ENCODE measurements at places on chromosomes 2 and 18.

GRCh38 chr2:120209427-120210269, 13.6 kb downstream of the TMEM185B start:
- no peak for DNase-seq

DNA sequence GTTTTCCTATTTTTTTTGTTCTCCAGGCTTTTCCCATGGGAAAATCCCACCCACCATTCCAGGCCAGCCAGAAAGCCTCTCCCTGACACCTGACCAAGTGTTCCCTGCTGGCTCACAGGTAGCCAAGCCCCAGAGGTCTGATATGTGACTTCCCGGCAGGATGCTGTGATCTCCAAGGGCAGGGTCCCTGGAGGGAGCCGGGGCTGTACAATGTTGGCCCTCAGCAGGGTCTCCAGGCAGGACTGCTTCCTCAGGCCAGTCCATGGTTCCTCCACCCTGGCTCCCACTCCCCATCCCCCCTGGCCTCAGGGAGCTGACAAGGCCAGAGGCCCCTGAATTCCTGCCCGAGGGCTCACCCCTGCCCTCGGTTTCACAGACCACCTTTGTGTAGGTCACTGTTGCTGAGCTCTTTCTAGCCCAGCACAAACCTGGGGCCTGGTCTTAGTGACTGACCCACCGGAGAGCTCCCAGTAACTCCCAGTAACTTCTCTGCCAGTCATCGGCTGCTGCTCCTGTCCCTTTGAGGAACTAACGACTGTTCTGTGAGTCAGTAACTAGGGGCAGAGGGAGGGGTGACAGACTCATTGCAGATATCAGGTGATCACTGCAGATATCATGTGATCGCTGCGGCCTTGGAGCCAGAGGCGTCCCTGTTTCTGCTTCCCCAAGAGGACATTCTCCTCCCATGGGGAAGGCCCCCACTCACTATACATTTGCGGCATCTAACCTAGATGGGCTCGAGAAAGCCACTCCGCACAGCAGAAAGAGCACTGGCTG, 38.7 kb downstream of the SDC1 start:
- DNase-seq: no peak

DNA sequence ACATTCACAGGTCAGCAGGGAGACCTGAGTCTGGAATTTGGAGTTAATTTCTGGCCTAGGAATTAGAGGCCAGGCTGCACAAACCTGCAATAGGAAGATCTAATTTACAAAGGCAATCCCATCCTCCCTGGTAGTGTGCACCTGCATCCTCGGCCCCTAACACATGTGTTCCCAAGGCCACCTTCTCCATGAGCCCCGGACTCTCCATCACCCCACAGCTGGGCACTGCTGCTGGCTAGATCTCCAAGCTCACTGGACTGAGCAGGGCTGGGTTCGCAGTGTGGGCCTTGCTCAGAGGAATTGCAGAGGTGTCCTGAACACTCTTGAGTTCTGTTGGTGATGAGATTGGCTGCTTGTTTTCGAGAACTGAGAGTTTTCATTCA, 162.6 kb upstream of the TWIST2 start:
- no peak for DNase-seq

DNA sequence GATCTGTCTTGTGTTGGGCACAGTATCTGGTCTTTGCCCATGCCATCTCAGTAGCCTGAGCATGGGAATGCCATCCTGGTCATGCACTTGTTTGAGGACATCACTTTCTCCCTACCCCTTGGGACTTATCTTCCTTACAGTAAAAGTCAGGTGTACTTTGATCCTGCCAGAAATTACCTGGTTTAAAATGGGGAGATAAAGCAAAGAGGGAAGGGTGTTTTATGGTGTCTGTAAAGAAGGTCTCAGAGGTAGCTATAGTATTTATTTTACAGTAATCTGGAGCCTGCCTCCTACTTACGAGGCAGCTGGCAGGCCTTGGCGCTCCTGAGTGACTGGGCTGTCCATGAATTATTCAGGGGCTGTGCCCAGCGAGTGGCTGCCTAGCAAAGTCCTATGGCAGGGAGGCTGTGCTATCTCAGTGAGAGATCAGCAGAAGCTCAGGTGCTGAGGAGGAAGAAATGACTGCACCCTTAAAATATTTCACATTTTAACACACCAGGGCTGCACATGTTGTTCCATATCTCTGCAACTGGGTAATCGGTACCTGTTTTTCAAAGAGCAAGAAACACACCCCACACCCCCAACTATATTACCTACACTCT, 93.9 kb downstream of the SPTBN1 start:
- DNase-seq: no peak

GRCh38 chr2:223010641-223011040, 41.3 kb upstream of the KCNE4 start:
- no peak for DNase-seq

DNA sequence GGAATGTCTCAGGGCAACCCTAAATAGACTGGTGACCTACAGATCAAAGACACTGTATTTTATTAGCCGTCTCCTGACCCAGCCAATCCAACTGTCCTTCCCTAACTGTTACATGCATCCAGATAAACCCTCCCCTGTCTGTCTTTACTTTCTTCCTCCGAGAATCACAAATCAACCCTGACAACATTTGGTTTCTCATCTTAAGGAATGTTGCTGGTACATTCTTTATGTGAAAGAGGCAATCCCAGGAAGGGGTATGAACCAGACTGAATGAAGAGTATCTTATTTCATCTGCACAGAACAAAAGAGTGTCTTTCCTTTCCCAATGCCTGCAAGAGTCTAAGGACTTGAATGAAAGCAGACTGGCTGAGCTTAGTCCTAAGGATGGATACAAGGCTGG, 113.9 kb upstream of the LTBP1 start:
- peak; percentile 6 for DNase-seq

DNA sequence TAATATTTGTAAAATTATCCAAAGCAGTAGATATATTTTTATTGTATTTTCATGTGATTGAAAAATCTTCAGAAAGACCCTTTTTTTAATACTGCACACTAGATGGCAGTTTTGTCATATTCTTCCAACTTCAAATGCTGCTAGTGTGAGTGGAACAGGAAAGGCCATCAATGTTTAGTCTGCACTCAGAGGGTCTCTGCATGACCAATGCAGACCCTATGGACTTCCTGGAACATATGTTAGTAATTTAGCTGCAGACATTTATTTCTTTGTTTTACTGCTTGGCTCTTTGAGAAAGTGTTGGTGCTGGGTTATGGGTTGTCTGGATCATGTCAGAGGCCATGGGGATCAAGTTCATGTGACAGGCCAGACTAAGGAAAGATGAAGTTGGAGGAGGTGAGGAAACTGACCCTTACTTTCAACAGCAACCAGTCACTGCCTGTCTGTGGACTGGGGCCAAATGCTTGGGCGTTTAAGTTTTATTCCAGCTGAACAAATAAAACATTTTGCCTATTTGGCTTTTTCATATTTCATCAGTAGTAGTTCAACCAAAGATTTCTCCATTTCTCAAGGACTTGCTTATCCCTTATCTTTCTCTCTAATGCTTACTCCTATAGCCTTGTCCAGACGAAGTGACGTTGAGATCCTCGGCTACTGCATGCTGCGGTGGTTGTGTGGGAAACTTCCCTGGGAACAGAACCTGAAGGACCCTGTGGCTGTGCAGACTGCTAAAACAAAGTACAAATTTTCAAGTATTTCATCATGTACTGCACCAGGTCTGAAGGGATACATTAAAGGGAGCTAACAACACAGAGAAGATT, 84.8 kb downstream of the VRK2 start:
- DNase-seq: no peak

- DNase-seq: no peak
These were observed 370.8 kb upstream of the NT5C1B start for GRCh38 chr2:18959952-18960717.

GRCh38 chr2:202765436-202765835, 106.1 kb downstream of the ICA1L start:
- DNase-seq: no peak

GRCh38 chr2:238710032-238710735, 137.7 kb upstream of the TWIST2 start:
- no peak for DNase-seq

DNA sequence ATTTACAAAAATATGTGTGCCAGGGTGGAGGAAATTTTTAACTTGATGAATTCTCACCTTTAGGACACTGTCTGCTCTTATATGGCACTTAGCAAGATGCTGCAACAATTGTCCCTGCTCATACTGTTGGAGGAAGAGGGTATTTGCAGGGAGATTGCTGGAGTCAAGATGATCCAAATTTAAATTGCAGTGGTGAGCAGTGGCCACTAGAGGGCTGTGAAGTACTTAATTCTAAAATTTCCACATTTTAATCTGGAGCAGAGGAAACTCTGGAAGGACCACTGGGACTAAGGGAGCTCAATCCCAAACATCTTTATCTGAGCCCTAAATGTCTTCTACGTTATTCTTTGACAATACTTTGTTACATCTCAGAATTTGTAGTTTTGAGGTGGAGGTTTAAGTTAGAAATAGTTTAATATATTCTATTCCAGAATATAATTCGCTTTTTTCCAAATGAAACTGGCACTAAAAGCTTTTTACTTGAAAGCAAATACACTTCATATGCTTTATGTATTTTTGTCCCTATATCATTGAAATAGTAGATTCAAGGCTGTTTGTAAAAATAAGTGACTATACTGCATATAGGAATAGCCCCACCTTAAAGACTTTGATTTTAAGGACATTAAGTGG, 33.0 kb upstream of the PTH2R start:
- peak; percentile 57 for DNase-seq

- DNase-seq: no peak
These were observed 37.2 kb upstream of the BIN1 start for GRCh38 chr2:127143841-127144782.

DNA sequence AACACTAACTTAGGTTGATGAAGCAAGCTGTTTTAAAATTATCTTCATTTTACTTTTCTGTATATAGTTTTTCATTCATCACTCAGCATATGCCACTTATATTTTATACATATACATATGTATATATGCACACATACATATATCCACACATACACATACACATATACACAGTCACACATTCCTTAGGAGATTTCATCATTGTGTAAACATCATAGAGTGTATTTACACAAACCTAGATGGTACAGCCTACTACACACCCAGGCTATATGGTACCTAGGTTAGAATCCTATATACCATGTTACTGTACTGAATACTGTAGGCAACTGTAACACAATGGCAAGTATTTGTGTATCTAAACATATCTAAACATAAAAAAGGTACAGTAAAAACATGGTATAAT, 295.5 kb upstream of the LYPD1 start:
- no peak for DNase-seq

GRCh38 chr2:73707636-73708035, 29.5 kb downstream of the TPRKB start:
- DNase-seq: no peak

GRCh38 chr18:11064727-11065460, 84.5 kb downstream of the PIEZO2 start:
- DNase-seq: no peak

GRCh38 chr2:227033471-227034148, 130.4 kb downstream of the COL4A4 start:
- peak; percentile 48 for DNase-seq

- peak; percentile 65 for DNase-seq
These were observed 204.8 kb downstream of the TFCP2L1 start for GRCh38 chr2:121080013-121080772.

DNA sequence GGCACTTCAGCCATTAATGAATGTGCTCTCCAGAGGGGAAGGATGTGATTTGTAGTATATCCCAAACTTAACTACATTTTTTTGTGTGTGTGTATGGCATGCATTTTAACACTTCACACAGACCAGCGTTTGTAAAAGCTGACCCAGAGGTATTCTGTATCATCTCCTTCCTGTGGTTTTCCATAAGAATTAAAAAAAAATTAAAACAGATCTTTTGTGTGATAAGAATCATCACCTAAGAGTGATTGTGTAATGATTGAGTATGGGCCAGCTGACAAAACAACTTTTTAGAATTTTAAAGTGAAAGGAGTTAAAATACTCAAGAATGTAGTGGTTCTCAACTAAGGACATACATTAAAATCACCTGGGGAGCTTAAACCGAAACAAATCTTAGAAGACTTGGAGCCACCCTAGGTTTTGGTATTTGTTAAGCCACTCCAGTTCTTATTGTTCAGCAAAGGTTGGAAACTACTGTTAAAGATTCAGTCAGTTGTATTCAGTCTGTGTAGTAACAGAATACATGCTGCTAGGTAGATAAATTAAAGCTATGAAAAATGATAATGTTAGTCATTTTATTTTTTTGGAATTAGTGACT, 120.1 kb downstream of the HAUS1 start:
- no peak for DNase-seq

DNA sequence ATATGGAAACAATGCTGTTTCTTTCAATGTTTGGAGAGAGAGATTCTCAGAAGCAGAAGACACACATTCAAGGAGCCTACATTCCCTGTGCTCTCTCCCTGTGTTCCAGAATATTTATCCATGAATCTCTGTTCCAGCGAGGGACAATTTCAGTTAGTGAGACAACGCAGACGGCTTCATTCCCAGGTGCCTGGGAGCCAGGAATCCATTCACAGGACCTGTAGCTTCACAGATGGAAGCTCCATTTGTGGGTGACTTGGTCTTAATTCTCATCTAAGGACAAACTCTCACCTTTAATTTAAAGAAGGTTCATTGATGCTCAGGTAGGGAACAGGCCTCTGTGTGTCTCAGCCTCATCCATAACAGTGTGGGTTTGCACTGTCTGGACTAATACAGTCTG, 1156.6 kb downstream of the RPIA start:
- DNase-seq: no peak

DNA sequence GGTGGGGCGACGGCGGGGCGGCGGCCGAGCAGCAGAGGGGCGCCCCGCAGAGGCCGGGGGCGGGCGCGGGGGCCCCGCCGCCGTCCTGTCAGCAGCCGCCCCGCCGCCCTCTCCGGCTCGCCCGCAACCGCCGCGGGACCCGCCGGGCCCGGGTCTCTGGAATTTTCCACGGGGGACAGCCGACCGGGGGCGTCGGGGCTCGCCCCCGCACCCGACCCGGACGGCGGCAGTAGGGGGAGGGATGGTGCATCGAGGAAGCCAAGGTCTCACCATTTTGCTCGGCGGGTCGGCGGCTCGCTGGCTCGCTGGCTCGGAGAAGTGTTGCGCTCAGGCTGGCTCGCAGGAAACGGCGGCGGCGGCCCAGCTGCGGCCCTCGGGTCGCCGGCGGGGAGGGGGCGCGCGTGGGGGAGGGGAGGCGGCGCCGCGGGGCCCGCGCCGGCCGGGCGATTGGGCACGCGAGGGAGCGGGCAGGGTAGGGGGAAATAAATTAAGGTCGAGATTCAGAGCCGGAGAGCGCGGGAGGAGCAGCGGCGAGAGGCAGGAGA, 405 bp downstream of the PPP3R1 start:
- no peak for DNase-seq

GRCh38 chr2:54904836-54905235, 145.4 kb downstream of the RTN4 start:
- no peak for DNase-seq
